ENCODE measurements at places on chromosomes 6 and 20.

GRCh38 chr6:81606965-81607381 lies 145.5 kb downstream of the TENT5A start:
- DNase-seq, result no peak

- no peak for DNase-seq
Measured at GRCh38 chr6:41072836-41073202, at the start of gene NFYA. NFYA (plus strand) TSS chr6:41072974; CDS start chr6:41079090, 6,116 bp downstream.

DNA sequence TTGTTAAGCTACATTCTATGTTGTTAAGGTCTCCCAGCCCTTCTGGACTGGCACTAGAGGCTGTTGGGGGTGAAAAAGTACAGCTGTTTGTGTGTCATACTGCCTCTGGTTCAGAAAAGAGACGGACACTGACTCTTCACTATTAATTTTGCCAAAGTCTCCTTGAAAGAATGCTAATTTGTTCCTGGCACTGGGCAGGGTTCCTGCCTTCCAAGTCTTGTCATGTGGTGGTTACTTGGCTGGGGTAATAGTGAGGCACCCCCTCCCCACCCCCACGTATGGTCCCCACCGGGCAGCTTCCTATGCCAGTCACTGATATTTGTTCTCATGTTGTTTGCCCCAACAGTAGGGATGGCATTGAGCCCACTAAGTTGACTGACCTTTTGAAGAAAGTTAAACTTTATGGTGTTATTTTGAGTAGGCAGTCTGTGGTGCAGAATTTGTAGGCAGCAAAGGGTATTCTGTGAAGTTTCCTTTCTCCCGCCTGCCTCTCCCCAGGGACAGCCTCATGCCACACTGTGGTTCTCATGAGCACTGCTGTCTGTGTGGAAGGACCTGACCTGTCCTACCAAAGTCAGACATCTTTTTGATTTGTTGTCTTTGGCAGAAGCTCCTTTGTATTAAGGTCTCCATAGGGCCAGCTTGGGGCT lies 8.7 kb downstream of the CDS2 start:
- no peak for DNase-seq

DNA sequence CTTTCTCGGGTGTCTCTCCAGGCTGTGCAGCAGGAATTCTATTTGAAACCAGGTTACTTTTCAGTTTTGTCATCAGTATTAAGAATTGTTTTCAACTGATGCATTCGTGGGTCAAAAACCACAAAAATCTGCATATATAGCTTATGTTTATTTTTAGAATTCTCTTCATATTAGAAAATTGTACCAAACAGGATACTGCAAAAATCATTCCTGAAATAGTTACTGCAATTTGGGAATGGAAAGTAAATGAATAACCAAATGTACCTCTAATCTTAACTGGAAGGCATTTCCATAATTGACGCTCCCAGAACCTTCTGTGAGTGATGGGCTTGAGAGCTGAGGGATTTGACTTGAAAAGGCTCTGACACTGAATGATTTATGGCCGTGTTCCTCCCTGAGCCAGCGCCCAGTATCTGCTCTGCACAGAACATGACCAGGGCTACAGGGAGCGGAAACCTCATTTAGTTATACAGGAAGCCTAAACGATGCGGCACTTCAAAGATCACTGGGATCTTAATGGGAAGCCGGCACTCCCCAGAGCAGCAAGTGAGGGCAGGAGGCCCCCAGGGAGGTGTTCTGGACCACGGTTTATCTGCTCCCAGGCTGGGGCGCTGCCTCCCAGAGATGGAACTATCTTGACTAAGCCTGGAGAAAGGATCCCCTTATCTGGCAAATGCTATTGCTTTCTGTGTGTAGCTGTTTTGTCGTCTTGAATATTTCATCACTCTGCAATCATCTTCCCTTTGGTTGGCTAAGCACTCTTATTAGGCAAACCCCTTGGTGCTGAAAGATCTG lies 446.0 kb downstream of the QKI start:
- peak; percentile 16 for DNase-seq

DNA sequence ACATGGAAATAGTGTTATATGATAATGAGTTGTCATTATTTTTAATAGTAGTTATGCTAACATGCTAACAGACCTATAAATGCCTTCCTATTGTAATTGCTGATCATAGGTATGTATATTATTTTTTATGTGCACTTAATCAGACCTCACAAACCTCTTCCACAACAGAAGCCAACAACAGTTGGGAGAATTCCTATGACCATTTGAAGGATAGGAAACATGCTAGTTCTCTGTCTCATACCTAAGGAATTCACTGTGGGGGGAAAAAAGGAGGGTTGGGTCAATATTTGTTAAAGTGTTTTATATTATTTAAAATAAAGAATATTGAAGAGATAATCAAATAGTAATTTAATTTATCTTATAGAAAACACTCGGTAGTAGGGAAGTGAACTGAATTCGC lies 990.9 kb downstream of the EPHA7 start:
- DNase-seq, result no peak

GRCh38 chr6:108896111-108896661 lies 48.0 kb downstream of the ARMC2 start:
- peak; percentile 89 for DNase-seq

- DNase-seq, result no peak
Measured at GRCh38 chr6:160378218-160378617, 30.0 kb downstream of the SLC22A3 start.

DNA sequence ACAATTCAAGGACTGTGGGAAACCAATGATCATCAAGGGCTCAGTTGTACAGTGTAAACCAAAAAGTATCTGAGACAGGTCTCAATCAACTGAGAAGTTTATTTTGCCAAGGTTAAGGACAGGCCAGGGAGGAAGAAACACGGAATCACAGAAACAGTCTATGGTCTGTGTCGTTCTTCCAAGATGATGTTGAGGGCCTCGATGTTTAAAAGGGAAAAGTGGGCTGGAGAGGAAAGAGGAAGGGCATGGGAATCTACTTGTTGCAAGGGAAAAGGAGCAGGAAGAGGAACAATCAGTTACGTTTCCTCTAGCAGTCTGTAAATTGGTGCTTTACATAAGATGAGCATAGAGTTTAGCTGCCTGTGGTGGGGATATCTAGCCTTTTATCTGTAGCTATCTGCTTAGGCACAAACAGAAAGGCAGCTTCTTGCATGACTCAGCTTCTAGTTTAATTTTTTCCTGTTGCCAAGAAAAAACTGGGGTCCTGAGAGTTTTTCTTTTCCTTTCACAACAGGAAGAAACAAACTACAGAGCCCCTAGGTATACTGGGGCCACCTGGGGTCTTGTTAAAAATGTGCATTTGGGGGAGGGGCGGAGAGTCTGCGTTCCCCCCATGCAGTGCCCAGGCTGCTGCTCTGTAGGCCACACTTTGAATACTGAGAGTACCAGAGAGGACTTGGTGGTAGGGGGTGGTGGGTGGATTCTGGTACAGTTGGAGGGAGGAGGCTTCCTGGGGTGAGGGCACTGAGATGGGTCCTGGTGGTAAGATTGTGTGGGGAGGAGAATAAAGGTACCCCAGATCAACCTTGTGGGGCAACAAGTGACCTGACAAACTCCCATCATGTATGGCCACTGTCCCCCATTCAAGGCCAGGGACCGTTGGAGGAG lies 35.3 kb upstream of the EZR start:
- peak; percentile 71 for DNase-seq

DNA sequence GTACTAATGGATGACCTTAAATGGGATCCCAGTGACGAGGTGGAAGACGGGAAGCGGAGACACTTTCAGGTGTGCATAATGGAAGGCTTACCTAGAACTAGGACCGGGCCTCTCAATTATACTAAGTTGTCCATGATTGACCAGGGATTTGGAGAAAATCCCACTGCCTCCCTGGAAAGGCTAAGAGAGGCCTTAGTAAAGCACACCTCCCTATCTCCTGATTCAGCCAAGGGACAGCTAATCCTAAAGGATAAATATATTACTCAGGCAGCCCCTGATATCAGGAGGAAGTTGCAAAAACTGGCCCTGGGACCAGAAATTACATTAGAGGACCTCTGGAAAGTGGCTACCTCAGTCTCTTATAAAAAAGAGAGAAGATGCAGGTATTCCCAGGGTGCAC lies 93.2 kb downstream of the JARID2 start:
- no peak for DNase-seq

GRCh38 chr6:113949499-113949898 lies 21.4 kb downstream of the HDAC2 start:
- no peak for DNase-seq

DNA sequence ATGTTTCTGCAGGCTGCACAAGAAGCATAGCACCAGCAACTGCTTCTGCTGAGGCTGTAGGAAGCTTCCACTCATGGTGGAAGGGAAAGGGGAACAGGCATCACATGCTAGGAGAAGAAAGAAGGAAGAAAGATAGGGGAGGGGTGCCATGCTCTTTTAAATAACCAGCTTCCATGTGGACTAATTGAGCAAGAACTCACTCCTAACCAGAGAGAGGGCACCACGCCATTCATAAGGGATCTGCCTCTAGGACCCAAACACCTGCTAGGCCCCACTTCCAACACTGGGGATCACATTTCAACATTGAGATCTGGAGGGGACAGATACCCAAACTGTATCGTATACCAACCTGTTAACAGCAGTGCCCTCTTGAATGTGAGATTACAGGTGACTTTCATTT lies 46.9 kb upstream of the ARMC2 start:
- no peak for DNase-seq

DNA sequence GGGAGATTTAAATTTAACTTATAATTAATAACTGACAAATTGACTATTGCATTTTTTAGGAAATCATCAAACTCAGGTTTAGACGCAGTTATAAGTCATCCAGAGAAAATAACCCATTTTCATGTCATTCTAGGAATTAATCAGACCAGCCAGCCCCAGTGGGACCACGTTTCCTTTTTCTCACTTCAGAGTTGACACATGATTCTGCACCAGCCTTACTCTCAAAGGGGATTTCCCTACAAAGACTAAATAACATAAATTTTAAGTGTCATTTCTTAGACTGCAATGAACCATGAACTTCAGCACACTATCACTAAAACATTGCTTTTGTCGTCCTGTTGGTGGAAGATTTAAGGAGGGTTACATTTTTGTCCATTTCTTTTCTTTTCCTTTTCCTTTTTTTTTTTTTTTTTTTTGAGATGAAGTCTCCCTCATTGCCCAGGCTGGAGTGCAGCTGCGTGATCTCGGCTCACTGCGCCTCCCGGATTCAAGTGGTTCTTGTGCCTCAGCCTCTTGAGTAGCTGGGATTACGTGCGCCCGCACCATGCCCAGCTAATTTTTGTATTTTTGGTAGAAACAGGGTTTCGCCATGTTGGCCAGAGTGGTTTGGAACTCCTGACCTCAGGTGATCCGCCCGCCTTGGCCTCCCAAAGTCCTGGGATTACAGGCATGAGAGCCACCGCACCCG lies 3.6 kb downstream of the IPCEF1 start:
- no peak for DNase-seq

GRCh38 chr20:23754731-23755130 lies 4.0 kb upstream of the CST1 start:
- no peak for DNase-seq

- no peak for DNase-seq
Measured at GRCh38 chr20:1255675-1256074, 10.4 kb upstream of the SNPH start.

DNA sequence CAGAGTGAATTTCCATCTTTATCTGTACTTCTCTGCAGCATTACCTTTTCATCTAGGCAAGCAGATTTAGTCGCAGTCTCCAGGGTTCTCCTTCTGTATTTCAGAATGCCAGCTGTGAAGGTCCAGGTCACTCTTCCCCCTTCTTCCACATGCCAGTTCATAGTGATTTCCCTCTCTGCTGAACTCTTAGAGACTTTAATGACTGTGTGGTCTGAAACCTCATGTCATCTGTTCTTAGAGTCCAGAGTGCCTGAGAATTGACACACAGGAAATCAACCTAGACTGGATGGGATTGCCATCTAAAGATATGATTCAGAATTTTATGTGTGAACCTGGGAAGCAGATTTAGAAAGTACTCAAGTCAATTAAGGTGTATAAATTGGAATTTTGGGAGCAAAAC lies 248.1 kb downstream of the TPBG start:
- no peak for DNase-seq

GRCh38 chr6:149006671-149007070 lies 259.8 kb downstream of the UST start:
- no peak for DNase-seq

DNA sequence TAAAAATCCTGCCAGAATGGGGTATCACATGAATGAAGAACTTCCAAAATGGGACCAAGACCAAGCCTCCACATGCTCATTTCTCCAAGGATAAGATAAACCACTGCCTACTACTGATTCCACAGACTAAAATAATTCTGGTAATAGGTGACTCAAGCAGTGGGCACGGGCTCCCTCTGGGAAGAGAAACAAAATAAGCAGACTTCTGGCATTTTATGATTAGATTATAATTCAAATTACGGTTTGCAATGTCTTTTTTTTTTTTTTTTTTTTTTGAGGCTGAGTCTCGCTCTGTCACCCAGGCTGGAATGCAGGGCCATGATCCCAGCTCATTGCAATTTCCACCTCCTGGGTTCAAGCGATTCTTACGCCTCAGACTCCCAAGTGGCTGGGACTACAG lies 16.0 kb downstream of the UQCC1 start:
- no peak for DNase-seq

All from NB4 (cell line).